ENCODE measurements at places on chromosomes 7 and 10.

DNA sequence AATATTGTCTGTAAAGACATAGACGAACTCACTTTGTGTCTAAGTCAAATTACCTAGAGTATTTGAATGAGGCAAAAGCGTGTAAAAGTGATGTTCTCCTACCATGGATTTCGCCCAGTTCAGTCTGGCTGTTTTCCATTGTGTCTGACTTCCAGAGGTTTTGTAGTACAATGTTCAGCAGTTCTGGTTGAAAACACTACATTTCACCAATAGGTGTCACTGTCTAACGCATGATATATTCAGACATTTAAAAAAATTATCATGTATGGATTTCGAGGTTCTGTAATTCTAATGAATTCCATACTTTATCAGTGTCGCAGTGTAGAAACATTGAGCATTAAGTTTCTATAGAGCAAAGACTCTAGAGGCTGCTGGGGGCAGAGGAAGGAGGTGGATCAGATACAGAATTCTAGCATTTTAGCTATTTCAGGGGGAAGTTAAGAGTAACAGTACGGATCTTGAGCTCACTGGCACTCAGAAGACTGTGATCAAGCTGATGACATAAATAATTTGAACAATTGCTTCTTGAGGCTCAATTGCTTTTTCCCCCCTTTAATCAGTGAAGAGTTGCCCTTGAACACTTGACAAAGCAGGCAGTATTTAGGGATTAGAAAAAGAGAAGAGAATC lies 196.9 kb upstream of the RHOBTB1 start:
- DNase-seq: peak; percentile 78

DNA sequence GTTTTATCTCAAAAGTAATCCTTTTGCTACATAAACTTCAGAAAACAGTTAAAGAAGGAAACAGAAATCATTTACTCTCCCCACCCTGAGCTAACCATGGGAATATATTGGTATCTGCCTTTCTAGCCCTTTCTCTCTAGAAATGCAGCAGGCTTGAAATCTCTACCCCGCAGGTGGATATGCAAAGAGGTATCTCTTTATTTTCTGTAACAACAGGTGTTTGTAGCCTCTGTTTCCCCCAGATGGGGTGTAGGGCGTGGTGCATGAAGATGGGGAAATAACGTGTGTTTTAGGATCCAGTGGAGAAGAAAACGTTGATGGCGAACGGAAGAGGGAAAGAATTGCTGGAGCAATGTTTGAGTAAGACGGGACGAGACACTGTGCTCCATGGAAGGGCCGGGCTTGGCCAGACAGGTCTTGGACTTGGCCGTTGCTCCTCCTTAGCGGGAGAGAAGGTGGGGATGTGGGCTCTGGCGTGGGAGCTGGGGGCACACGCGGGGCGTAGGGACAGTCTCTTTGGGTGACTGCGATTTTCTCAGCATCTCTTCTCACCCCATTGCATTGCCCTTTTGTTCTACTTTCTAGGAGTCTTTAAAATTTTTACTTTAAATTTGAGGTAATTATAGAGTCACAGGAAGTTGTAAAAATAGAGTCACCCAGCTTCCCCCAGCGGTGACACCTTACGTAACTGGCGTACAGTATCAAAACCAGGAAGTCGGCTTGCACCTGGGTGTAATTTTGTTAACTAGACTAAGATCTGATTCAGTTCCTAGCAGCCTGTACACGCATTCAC lies 82.9 kb downstream of the ELFN1 start:
- DNase-seq: peak; percentile 66

GRCh38 chr10:63585041-63585440 lies 63.8 kb downstream of the REEP3 start:
- no peak for DNase-seq

- DNase-seq: no peak
These were observed 157.1 kb downstream of the ETV1 start for GRCh38 chr7:13832346-13832745.

- DNase-seq: no peak
These were observed 15.6 kb downstream of the SHH start for GRCh38 chr7:155796381-155797261.

GRCh38 chr7:98192781-98193457 lies 18.3 kb upstream of the BHLHA15 start:
- DNase-seq: no peak

Data from common myeloid progenitor, CD34-positive (primary cell).